ENCODE measurements at places on chromosomes 2 and 18.

DNA sequence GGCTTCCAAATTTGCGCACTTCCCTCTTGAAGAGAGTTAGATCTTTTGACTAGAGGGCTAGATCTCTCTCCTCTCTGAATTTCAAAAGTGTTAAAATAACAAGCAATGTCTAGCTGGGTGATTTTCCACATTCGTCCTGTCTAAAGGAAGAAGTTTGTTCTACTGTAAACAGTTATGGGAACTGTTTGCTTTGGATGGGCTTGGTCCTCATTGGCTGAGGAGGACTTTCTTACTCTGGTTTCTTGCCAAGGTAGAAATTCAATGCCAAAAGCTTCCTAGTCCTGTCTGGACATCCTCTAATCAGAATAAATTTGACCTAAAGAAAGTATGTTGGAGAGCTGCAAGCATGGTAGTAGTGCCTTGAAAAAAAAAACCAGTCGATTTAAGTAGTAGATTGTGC is 47.4 kb upstream of the RAPH1 start:
- DNase-seq: no peak

- DNase-seq: no peak
Measured at GRCh38 chr2:233453111-233453915, 99.0 kb downstream of the DGKD start.

GRCh38 chr2:241509155-241509784 is 886 bp upstream of the STK25 start:
- no peak for DNase-seq

- DNase-seq: peak; percentile 96
Measured at GRCh38 chr18:9869715-9870430, 15.9 kb upstream of the TXNDC2 start.

- DNase-seq: peak; percentile 65
Measured at GRCh38 chr2:98454500-98455235, 10.0 kb downstream of the INPP4A start.

DNA sequence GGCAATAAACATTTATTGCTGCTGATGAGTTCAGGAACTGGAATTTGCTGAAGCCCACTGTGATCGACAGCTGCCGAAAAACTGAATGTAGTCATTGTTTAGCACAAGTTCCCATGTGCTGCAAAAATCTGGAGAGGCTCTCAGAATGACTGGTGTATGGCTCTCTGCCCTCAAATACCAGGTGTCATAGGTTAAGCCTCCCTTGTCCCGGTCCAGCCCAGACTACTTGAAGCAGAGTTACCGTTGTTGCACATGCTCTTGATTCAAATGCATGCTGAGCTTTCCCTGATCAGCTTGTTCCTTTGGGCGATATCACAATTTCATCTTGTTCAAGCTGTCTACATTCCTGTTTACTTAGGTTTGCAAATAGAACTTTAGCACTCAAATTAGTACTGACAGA is 625.2 kb downstream of the CPS1 start:
- no peak for DNase-seq

- DNase-seq: peak; percentile 77
Measured at GRCh38 chr18:74631623-74632350, 34.1 kb downstream of the ZNF407 start.

DNA sequence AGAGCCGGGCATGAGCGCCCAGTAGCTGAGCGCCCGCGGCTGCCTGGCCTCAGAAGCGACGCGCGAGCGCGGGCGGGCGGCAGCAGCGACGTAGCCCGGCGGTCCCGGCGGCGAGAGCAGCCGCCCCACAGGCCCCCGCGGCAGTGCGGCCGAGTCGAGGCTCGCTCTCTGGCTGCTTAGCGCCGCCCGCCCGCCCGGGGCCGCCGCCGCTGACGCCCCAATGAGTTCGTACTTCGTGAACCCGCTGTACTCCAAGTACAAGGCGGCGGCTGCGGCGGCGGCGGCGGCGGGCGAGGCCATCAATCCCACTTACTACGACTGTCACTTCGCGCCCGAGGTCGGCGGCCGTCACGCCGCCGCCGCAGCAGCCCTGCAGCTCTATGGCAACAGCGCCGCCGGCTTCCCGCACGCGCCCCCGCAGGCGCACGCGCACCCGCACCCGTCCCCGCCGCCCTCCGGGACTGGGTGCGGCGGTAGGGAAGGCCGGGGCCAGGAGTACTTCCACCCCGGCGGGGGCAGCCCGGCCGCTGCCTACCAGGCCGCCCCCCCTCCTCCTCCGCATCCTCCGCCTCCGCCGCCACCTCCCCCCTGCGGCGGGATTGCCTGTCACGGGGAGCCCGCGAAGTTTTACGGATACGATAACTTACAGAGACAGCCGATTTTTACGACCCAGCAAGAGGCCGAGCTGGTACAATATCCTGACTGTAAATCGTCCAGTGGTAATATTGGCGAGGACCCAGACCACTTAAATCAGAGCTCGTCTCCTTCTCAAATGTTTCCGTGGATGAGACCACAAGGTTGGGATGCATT is 847 bp downstream of the HOXD8 start:
- no peak for DNase-seq

GRCh38 chr2:84970210-84970867 is 622 bp upstream of the KCMF1 start:
- DNase-seq: peak; percentile 23

GRCh38 chr2:172253190-172254052 is 150.7 kb upstream of the DLX2 start:
- peak; percentile 96 for DNase-seq

- DNase-seq: peak; percentile 59
Measured at GRCh38 chr2:96329456-96329855, 4.3 kb downstream of the ITPRIPL1 start.

GRCh38 chr2:217494557-217494956 is 508.2 kb downstream of the TNS1 start:
- peak; percentile 89 for DNase-seq

Measured in MV-4-11 (cell line).